ENCODE measurements at places on chromosomes 11 and 22.

DNA sequence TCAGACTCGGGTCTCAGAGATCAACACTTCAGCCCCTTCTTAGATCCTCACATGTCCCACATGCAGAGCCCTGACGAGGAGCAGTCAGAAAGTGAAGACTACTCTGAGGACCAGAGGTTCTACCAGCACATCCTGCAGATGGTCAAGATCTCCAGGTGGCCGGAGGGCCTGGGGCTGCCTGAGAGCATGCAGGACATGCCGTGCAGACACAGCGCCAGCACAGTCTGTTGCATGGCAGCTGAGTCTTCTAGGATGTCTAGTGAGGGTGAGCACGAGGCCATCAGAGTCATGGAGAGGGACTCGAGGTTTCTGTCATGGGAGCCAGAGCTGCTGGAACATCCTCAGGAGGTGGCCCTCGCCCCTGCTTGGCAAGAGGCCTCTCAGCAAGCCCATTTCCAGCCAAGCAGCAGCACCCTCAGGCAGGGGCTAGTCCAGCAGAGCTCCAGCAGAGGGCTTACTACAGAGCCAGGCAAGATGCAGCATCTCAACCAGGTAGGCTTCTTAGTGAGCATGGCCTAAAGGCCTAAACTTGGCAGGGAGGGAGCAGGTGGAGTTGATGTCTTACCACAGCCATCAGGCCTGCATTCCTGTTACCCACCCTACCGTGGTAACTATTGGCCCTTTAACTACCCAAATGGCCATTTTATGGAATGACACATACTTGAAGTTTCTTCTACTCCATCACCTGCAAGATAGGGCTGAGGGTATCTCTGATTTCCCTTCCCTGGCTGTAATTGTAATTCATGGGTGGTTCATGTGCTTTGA lies 28.7 kb downstream of the CEP164 start:
- DNase-seq: no peak

DNA sequence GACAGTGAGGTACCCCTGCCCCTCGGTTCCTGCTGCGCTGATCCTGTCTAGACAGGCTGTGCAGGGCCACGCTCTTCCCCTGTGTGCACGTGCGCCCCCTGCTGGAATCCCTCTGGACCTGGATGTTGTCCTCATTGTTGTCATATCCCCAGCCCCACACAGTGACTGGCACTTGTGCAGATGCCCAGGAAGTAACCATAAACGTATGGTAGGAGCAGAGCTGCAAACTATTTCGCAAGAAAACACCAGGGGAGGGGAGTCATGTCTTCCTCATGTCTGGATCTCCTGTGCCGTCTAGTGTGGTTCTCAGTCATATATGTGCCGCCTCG lies 114.7 kb downstream of the CRYBB2 start:
- peak; percentile 17 for DNase-seq

DNA sequence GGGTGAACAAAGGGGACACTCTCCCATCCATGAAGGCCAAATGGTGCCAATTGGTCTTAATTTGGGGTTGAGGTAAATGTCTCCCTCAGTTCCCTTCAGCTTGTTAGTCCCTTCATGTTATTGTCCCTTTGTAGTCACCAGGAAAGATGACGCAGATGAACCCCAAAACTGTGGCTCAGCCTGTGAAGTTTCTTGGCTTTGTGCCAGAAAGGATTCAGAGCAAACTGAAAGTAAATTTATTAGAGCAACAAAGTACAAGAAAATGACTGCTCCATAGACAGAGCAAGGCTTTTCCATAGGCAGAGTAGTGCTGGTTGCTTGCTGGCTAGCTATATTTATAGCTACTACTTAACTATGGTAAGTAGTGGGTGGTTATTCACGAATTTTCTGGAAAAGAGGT lies 16.7 kb downstream of the OR4C3 start:
- DNase-seq: no peak

GRCh38 chr11:110119317-110119716 lies 26.1 kb downstream of the ZC3H12C start:
- DNase-seq: no peak

- no peak for DNase-seq
Observed at GRCh38 chr11:92225568-92226330, 1.1 kb downstream of the FAT3 start.

GRCh38 chr11:3903207-3903896 lies 47.9 kb downstream of the STIM1 start:
- no peak for DNase-seq

DNA sequence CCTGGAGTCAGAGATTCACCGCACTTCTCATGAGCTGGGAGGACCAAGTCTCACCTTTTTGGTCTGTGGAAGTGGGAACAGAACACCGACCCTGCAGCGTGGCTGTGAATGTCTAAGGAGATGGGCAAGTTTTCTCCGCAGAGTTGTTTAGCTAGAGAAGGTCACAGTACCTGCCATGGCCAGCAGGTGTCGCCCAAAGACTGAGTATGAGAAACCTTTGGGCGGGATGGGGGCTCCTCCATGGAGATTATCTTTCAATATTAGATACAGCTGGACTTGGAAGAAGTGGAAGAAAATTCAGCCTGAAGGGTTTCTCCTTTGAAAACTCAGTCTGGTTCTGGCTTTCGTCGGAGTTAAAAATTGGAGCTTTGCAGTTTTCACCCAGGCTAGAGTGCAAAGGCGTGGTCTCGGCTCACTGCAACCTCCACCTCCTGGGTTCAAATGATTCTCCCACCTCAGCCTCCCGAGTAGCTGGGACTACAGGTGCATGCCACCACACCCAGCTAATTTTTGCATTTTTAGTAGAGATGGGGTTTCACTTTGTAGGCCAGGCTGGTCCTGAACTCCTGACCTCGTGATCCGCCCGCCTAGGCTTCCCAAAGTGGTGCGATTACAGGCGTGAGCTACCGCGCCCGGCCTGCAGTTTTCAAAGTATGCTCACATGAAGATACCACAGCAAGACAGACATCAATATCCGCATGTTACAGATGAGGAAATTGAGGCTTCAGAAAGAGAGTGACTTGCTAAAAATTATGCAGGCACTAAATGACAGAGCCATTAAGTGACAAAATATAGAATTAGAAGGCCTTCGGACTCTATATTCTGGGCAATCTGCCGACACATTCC lies 10.7 kb upstream of the DSCAML1 start:
- peak; percentile 74 for DNase-seq

DNA sequence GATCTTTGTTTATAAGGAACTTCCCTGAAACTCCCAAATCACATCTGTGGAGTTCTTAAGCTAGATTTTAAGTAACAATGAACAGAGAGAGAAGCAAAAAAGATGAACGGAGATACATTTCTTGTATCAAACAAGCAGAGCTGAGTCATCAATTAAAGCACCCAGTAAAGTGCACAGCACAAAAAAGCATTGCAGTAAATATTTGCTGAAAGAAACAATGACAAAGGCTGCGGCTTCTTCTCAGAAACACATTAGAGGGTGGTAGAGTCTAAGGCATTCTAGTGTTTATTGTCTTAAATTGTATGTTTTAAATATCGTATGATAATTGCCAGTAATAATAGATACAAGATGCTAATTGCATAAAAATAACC lies 941.6 kb upstream of the CHORDC1 start:
- DNase-seq: no peak

GRCh38 chr22:32737811-32738497 lies 63.6 kb upstream of the TIMP3 start:
- DNase-seq: no peak

- no peak for DNase-seq
Observed at GRCh38 chr11:88531831-88532230, 194.3 kb upstream of the CTSC start.

GRCh38 chr11:31820438-31820818 lies 9.3 kb upstream of the PAX6 start:
- DNase-seq: no peak

DNA sequence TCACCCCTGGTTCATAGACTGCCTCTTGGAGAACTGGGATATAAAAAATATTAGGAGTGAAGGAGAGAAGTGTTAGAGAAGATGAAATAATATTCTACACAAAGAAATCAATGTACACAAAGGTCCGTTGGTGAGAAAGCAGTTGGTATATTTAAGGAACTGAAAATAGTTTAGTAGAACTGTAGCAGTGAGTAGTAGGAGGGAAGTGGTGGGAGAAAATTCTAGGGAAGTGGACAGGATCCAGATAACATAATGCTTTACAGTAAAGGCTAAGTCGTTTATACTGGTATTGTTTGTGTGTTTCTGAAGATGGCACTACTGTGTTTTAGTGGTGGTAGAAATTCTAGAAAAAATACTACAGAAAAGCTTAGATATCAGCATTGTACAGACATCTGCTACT lies 120.8 kb upstream of the CHORDC1 start:
- no peak for DNase-seq

- peak; percentile 77 for DNase-seq
Observed at GRCh38 chr11:104705490-104706190, 192.6 kb downstream of the CASP12 start.

DNA sequence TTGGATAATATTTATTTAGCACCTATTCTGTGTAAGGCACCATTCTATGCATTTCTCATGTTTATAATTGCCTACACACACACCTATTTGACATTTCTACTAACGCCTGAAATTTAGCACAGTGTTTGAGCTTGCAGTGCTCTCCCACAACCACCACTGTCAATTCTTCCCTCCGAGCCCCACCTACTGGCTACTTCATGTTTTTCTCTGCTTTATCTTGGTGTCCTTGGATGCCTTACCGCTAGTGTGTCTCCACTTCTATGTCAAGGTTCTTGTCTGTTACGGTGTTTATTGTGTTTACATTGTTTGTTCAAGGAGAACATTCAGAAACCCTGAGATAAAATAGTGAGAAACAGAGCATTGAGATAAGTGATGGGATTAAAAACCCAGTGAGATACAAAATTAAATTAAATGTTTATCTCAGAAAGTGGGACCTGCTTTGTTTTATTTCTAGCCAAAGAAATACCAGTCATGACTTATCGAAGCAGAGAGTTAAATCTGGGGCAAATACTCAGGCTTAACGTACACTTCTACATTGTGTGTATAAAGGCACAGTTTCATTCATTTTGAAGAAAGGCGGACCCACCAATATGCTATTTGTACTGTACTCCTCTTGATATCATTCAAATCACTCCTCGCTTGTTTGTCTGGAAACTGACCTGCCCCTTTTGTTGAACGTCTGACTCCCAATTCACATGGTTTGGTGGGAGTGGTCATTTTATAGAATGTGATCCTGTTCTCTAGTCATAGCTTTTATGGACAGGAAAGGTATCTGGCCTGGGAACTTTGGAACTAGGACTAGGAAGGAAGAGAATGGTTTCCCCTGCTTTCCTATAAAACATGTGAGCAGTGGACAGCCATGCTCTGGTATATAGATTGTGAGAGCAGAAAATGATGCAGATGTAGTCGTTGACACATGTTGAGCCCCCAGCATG lies 39.2 kb upstream of the SLC36A4 start:
- DNase-seq: no peak

All from activated CD4-positive, alpha-beta T cell treated with anti-CD3 and anti-CD28 coated beads for 4 hours (primary cell).